ENCODE measurements at places on chromosomes 3 and 15.
A peak's percentile ranks its signal among the peaks of the same experiment; 100 is the strongest.

DNA sequence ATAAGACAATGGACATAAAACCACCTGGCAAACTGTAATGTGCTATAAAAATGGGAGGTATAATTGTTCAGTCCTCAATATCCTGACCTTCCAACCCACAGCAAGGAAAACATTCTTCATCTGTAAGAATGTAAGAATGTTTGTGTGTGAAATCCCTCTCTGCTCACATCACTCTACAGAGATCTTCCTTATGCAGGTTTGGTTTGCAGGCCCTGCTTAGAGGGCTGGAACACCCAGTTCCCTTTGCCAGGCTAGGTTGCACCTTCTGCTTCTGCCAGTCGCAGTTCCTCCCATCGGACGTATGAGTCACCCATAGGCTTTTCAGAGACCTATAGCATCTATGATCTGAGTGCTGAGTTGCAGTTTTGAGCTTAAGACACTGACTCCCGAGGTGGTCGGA, 24.1 kb upstream of the MINAR1 start:
- DNase-seq: no peak

GRCh38 chr3:84096188-84096587, 862.6 kb upstream of the CADM2 start:
- no peak for DNase-seq

GRCh38 chr3:172803489-172803888, 53.0 kb downstream of the ECT2 start:
- DNase-seq: no peak

- no peak for DNase-seq
These were observed 664 bp upstream of the LARP6 start for GRCh38 chr15:70854666-70854976.

DNA sequence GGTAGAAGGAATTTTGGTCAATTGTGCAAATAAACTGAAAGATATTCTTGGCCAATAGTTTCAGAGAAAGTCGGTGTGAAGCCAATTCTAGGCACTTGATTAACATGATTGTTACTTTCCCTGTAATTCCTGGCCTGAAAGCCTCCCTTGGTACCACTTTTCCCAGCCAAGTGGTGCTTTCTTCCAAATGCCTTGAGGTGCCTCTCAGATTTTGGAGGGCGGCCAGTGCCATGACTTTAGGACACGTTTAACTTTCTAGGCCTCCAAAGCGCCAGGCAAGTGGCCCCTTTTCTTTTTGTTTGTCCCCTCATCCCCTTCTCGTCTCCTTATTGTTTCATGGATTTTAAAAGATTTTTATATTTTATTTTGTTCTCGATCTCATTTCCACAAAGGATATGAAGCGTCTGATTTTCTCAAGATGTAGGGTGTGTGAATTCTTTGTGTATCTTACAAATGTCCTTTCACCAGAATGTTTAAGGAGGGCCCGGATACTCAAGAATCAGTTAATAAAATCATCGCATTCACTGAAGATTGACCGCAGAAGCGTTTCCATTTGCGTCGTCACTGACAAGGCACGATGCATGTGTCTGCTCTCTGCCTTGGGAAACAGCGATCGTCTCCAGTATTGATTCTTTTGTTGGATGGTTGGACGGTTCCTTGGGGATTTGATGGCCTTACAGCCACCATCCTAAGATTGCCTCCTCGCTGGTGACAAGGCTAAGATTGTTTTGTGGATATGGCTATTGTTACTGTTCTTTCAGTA, 87.8 kb downstream of the ASB7 start:
- no peak for DNase-seq

- peak; percentile 90 for DNase-seq
These were observed at the start of gene RASSF1 for GRCh38 chr3:50340448-50341329. TSS of gene RASSF1 (minus strand) at chr3:50340836. CDS start at chr3:50340805, 31 bp downstream.

DNA sequence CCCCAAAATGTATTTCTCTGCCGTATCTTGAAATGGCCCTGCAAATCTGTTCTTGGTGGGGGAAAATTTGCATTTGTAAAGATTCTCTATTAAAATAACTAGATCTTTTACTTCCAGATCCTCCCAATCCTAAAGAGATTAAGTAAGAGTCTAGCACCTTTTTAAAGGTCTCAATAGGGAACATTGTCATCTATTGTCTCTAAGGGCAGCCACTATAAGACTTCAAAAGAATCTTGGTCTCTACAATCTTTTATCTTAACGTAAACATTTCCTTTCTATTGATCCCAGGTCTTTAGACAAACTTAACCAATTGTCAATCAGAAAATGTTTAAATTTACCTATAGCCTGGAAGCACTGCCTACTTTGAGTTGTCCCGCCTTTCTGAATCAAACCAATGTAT, 1313.3 kb downstream of the ROBO2 start:
- DNase-seq: no peak

DNA sequence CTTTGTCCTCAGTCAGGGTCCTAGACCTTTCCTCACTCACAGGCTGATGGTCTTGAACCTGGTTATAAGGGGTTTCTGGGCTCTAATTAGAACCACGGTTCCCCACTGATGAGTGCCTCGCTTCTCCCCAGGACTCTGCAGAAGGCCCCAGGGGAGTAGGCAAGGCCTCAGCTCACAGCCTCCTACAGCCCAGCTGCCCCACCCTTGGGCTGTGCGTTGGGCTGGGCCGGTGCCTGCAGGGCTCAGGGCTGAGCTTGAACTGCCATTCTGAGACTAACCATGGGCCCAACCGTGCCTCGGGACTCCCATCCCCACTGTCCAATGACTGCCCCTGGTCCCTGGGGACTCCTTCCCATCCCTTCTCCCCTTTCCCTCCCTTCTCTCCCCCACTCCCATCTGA, 25.6 kb downstream of the CLEC3B start:
- no peak for DNase-seq

DNA sequence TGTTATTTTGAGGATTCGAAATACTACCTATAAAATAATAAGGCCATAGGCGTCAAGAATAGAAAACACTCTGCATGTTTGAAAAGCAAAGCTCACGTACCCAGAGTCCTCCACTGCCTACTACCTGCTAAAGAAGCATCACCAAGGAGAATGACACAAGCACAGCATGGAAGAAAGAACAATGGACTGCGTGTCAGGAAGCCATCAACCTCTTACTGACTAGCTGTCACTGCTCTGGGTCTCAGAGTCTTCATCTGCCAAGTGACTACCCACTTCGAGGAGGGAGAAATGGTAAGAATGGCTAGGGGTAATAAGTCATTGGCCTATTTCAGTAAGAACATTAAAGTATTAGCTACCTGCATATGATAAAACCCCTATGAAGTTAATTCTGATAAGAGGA, 49.4 kb downstream of the CLASP2 start:
- DNase-seq: no peak

GRCh38 chr3:106092792-106093191, 224.0 kb upstream of the CBLB start:
- no peak for DNase-seq

DNA sequence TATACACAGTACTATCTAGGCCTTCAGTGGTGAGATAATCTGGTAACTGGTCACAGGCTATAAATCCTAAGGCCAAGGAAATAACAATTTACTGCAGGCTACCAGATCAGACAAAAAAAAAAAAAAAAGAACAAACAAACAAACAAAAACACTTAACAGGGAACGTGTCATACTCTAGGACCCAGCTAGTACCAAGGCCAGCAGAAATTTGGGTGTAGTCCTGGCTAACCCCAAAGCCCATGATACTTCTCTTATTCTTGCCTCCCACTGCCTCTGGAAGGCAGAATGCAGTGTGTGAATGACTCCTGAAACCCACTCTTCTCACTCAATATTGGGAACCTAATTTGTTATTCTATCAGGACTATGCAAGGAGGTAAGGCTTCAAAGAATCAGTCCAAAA, 53.7 kb upstream of the ST3GAL6 start:
- DNase-seq: no peak

DNA sequence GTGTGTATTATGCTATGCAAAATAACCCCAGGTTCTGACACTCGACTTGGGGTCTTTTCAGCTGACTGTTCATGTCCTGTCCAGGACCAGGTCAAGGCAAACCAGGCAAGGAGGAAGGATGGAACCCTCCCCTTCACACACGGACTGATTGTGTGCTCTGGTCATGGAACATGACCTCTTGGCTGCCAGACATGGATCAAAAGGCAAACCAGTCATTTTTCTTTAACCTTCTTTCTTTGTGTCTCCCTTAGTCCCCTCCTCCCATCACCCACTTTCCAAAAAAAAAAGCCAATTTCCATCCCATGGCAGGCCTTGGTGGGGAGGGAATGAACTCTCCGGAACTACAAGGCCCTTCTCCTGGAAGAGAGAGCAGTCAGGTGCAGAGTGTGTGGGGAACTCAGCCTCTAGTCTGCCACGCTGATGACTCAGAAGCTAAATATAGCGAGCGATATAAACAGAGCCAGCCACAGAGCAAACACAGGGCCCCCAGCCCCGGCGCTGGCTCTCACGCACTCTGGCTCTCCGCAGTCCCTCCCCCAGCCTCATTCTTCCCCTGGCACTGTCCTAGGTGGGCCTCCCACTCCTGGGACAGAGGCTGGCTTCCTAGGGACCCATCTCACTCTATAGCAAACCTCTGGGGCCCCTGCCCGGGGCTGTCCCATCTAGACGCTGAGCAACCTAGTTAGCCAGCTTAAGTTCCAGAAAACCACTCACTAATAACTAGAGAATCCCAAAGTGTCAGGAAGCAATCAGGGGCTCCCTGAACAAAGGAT, 10.0 kb downstream of the BMF start:
- DNase-seq: peak; percentile 69

GRCh38 chr15:90074023-90074422, 28.2 kb downstream of the IDH2 start:
- DNase-seq: no peak

- no peak for DNase-seq
These were observed 209.8 kb upstream of the THRB start for GRCh38 chr3:24704496-24704895.

DNA sequence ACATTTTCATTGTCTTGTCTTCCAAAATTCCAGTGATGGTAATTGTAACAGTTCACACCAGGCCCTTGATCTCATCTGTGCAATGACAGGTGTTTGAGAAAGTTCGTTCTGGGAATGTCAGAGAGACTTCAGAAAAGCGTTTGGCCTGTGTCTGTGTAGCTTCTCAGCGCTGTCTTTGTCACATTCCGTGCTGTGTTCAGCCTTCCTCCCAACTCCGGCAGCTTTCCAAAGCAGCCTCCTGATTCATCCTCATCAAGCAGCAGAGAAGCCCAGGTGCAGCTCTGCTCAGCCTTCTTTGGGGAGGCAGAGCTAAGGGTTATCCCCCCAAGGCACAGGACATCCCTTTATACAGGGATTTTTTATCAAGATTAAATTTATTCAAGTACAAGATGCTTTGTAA, 494.0 kb upstream of the SUCLG2 start:
- no peak for DNase-seq

DNA sequence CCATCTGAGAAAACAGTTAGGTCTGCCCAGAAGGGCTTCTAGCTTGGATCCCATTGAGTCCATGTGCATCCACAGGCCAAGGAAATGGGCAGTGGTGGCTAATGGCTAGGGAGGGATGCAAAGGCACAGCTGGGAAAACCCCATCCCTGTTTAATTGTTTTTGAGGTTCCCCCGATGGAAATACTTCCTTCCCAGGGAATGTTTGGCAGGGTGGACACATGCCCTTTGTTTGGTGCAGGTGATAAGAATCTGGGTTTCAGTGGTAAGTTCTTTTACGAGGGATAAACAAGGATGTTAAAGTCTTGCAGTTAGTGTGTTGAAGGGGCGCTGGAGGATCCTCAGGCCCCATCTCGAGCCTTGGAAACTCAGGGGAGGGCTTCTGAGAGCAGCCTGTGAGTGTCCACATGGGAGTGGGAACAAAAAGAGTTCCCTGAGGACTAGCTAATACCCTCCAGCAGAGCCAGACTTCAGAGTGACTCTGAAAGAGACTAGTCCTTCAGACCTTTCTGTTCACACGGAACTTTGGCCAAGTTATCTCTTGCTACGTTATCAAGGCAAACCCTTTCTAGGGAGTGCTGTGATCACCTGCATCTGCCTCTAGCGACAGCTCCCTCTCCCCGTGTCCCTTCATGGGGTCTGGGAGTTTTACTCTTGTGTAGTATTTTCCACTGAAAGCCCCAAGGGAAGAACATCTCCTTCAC, 17.4 kb downstream of the PTPRG start:
- no peak for DNase-seq

DNA sequence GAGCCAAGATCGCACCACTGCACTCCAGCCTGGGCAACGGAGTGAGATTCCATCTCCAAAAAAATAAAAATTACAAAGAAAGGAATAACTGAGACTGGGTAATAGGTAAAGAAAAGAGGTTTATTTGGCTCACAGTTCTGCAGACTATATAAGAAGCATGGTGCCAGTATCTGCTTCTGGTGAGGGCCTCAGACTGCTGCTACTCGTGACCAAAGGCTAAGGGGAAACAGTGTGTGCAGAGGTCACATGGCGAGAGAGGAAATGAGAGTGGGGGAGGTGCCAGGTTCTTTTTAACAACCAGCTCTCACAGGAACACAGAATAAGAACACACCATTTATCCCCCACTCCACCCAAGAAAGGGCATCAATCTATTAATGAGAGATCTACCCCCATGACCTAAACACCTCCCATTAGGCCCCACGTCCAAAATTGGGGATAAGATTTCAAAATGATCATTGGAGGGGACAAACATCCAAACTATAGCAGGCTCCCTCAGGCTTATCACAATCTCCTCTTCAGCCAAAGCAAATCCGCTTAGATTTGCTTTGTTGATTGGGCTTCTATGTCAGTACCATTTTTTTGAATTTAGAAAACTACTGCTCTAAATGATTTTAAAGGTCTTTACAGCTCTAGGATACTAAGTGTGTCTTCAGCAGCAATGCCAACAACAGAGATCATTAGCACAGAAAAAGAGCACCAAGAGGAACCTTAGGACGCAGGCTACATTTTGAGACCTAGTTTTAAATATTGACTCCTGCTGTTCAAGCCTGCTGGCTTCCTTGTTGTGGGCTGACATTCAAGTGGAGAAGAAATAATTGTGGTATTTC, 84.2 kb upstream of the TBL1XR1 start:
- DNase-seq: no peak

DNA sequence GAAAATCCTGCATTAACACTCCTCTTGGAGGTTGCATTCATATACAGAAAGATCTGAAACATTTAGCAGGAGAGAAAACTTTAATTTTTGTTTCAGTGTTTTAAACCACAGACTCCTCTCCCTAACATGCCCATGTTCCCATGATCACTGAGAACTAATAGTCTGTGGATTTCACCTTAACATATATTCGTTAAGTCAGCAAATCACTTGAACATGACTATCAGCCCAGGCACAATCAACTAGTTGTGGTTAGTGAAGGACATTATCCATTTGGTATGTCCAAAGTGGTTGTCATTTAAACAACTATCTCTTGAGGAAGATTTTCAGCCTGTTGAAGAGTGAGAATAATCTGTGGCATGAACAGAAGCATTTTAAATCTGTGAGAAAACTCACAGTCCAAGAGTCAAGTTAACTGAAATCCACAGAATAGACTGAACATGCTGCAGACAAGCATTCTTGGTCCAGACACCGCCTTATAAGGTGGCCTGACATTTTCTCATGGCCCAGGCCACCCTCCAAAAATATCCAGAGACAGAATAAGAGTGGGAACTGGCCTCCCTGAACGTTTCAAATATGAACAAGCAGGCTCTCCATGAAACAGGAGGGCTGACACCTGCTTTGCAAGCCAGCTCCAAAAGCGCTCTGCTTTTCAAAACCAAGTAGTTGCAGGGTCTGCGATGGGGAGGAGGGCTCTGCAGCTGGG, 39.9 kb upstream of the ADCY5 start:
- DNase-seq: no peak

- DNase-seq: no peak
These were observed 104.5 kb downstream of the NSUN3 start for GRCh38 chr3:94167346-94167745.

- DNase-seq: peak; percentile 54
These were observed 440 bp downstream of the PRTG start for GRCh38 chr15:55742498-55742926.

GRCh38 chr3:53818221-53819162, 27.7 kb downstream of the CHDH start:
- DNase-seq: no peak

- DNase-seq: no peak
These were observed 13.2 kb downstream of the NR1I2 start for GRCh38 chr3:119794971-119795612.
